ENCODE measurements at places on chromosomes 11 and 22. TPM values are rescaled to one million over a fixed set of nuclear protein-coding genes. Genes with fewer than 3 reads are reported as not detected.

The PTPN5 gene
- not detected for total RNA-seq

The ZNF280A gene
- total RNA-seq: not detected

DNA sequence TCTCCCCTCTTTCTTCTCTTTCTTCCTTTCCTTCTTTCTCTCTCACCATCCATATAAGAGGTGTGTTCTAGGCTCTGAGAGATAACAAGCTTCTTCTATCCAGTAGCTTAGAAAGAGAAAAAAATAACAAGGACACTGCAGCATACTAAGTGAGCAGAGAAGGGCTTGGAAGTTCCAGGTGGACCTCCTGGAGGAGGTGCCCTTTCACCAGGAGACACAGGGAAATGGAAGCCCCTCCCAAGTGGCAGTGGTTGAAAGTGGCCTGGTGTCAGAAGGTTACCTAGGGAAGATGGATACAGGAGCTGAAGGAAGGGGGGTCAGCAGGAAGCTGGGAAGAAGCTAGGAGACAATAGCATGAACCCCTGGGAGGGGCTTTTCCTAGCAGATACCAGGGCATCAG, 5.5 kb downstream of the DCHS1 start:
- H3K36me3 ChIP-seq: no peaks in the 10 kb centered on the region
- H3K4me1 ChIP-seq: no peaks in the 10 kb centered on the region
- no peak for DNase-seq
- H3K27ac ChIP-seq: no peak overlapping the region

GRCh38 chr11:8221917-8222495, 41.7 kb downstream of the LMO1 start:
- peak overlapping the region; percentile 19 for H3K27ac ChIP-seq
- H3K4me3 ChIP-seq: no peak overlapping the region
- peaks cover 16% of the 10 kb centered on the region for H3K4me1 ChIP-seq
- DNase-seq: no peak

DNA sequence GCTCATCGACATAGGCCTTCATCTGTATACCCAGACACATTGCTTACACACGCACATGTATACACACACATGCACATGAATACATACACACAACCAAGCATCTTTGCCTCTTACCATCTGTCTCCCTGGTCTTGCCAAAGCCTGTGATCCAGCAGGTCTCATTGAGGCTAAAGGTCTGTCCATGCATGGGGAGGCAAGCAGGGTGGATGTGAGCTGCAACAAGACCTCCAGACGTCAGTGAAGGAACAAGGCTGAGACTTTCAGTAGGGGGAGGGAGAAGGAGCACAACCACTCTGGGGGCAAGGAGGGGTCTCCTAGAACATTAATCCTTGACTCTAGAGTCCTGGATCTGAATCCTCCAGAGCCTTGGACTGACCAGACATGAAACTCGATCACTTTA, 23.7 kb downstream of the TMPRSS13 start:
- no peaks in the 10 kb centered on the region for H3K27me3 ChIP-seq
- peaks cover 9% of the 10 kb centered on the region for H3K4me1 ChIP-seq
- DNase-seq: no peak

DNA sequence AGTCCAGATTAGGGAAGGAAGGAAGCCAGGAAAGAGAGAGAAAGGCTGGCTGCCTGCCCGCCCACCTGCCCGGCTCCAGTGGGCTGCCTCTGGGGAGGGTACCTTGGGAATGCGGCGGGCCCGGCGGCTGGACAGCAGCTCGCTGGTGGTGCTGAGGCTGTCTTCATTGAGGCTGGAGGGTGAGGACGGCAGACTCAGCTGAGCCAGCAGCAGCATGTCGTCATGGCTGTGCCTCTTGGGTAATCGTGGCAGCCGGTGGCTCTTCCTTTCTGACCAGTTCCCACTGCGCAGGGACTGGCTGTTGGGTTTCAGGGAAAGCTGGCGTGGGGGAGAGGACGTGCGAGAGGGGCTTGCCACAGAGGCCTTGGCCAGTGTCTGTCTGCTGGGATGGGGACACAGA, 32.9 kb downstream of the RPL27A start:
- no peaks in the 10 kb centered on the region for H3K27me3 ChIP-seq
- H3K4me3 ChIP-seq: no peak overlapping the region
- peaks cover 11% of the 10 kb centered on the region for H3K4me1 ChIP-seq
- no peaks in the 10 kb centered on the region for H3K36me3 ChIP-seq
- no peak for DNase-seq

DNA sequence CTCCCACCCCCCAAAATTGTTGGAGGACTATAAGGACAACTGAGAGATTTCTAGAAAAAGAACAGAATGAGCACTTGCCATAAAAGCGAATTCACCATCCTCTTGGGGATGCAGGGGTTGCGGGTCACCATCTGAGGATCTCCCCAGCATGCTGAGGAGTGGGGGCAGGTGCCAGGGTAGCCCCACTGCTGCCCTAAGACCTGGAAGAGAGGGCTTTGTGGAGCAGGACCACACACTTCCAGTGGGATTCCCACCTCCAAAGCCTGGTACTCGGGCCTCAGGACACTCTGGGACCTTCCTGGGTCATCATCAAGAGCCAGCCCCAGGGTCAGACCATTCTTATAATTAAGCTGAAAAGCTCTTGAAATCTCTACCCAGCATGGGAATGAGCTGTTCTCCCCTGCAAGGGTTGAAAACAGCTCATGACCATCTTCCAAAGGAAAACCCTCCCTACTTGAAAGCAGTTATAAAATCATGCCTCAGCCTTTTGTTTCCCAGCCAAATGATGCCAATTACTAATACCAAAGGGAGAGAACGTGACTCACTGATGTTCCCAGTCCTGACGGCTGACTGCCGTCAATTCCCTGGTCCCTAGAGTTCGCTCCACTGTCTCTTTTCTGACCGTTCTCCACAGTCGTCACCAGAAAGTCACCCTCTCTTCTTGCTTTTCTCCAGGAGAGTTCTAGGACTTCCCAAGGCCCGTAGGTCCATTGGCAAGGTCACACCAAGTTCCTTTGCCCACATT, 76.8 kb upstream of the CREB3L1 start:
- no peaks in the 10 kb centered on the region for H3K36me3 ChIP-seq
- H3K27ac ChIP-seq: no peak overlapping the region
- H3K4me1 ChIP-seq: no peaks in the 10 kb centered on the region
- peaks cover 25% of the 10 kb centered on the region for H3K27me3 ChIP-seq
- H3K4me3 ChIP-seq: no peak overlapping the region
